ENCODE measurements at places on chromosomes 5 and 9.

DNA sequence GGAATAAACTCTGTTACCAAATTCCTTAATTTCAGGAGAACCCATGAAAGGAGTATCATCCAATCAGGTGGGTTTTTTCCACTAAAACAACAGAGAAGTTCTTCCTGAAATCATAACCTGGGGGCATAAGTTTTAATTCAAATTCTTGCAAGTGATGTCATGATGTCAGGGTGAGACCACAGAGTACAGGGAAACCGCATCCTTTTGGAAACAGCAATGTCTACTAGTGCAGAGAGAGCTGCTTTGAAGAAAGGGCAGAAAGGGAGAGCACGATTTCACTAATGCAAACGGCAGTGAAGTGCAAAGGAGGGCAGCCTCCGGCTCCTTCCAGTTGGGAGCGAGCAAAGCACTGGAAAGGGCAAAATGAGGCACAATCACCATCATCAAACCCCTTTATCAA lies 20.6 kb upstream of the CMBL start:
- no peak for DNase-seq

GRCh38 chr5:68074633-68075032 lies 140.9 kb upstream of the PIK3R1 start:
- no peak for DNase-seq

- no peak for DNase-seq
Measured at GRCh38 chr9:108035487-108035886, 545.9 kb upstream of the KLF4 start.

DNA sequence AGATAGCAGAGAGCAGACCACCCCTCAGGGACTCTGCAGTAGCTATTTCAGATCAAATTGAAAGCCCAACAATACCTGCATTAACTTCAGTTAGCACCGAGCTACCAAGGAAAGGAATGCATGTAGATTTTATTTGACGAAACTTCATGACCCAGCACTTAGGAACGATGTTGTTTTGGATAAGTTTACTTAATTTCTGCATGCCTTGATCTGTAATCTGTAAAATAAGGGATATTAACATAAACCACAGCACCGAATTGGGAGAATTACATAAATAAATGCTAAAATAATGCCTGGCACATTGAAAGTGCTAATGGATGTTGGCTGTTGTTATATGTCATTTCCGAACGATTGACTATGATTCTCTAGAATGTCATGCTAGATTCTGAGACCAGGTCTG lies 435.8 kb upstream of the CLINT1 start:
- no peak for DNase-seq

DNA sequence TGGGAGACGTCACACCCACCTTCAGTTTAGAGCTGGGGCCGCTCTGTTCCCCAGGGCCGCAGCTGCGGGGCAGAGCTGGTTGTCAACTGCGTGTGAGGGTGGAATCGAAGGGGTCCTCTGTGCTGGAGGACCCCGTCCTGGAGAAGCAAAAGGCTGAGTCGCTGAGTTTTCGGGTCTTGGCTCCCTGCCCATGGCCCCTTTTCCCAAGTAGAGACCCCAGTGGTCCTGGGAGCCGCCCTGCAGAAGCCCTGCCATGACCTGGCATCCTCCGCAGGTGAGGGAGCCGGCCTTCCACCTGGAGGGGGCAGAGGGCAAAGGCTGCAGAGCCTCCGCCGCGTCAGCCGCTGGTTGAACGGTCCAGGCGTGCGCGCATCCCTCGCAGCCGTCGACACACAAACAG lies 90.4 kb upstream of the COL5A1 start:
- no peak for DNase-seq

GRCh38 chr5:127492854-127493738 lies 24.3 kb upstream of the PRRC1 start:
- DNase-seq, result peak; percentile 40

GRCh38 chr9:109349421-109349846 lies 28.6 kb upstream of the EPB41L4B start:
- DNase-seq, result peak; percentile 83

DNA sequence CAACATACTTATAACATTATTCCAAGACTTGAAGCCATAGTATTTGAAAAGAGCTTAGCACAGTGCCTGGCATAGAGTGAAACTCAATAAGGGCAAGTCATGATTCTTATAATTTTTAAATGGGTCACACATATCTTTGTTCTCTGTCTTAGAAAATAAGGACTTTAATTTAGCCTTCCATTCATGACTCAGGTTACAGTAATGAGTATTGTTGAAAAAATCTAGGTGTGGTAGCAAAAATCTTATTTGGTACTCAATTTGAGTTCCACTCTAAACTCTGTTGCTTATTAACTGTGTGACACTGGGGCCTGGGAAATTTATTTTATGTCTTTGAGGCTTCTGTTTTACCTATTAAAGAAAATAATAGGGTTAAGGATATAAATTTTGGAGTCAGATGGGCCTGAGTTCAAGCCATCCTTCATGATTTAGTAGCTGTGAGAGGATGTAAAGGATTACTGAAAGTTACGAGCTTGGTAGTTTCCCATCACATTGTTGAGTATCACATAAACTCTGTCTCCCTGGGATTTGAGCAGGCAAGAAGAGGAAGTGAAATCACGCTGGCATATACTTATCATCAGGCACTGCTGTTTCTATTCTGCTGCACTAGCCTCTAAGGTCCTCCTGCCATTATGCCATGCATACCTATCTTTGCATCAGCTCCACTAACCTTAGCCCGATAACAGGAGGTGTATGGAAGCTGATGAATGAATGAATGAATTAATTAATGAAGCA lies 1.5 kb downstream of the SPINK9 start:
- DNase-seq, result no peak

DNA sequence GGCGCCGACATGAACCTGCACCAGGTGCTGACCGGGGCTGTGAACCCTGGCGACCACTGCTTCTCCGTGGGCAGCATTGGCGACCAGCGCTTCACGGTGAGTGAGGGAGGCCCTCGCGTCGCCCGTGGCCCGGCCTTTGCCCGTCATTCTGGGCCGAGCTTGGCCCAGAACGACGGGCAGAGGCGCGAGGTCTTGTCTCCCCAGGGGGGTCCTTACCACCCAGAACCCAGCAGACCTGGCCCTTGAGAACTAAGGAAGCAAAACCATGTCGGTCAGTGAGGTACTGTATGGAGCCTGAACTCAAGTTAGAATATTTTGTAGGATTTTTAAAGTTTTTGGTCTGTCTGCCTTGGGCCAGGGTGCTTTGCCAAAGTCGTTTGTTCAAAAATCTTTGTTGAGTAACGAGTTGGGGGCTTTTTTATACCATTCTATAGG lies 691 bp downstream of the DMXL1 start:
- DNase-seq, result peak; percentile 21

GRCh38 chr9:89664010-89664409 lies 59.2 kb downstream of the GADD45G start:
- no peak for DNase-seq

DNA sequence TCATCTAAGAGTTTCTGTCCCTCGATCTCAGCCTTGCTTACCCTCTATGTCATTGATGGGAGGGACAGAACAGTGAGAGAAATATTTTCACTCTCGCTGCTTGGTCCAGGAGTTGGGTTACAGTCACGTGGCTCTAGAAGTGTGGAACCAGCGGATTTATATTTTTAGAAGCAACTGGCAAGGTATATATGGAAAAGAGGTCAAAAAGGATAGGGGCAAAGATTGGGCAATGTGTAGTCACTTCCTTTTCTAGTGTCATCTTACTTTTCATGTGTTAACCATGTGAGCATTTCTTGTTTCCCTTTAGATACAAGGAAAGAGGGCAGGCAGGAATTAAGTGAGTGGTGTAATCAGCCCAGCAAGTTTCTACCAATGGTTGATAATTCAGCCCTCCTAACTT lies 111.5 kb upstream of the ZNF366 start:
- DNase-seq, result no peak

GRCh38 chr9:35718721-35719511 lies 13.1 kb downstream of the TLN1 start:
- DNase-seq, result no peak

- DNase-seq, result peak; percentile 73
Measured at GRCh38 chr9:72477930-72478518, 43.4 kb upstream of the TMC1 start.

DNA sequence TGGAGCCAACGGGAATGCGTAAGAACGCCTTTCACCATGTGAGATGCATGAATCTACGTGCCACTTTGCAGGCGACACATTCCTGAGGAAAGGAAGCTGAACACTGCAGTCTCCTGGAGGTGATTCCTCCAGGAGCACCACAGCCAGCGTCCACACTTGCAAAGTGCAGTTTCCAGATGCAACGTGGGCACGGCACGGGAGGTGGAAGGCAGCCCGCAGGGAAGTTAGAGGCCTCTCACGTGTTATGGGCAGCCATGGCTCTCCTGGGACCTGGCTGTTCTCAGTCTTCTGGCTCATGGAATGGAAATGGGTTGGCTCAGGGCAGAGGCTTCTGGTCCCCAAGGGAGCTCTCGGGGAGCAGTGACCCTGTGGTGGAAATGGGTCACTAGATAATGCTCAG lies 381.0 kb upstream of the IRX4 start:
- no peak for DNase-seq

- peak; percentile 27 for DNase-seq
Measured at GRCh38 chr5:123285122-123286023, 137.8 kb downstream of the CEP120 start.
